ENCODE measurements at places on chromosomes 12 and 14.

GRCh38 chr12:67760586-67761275 is 112.2 kb downstream of the DYRK2 start:
- DNase-seq, result no peak

GRCh38 chr12:32917094-32917611 is 20.6 kb upstream of the PKP2 start:
- DNase-seq, result no peak

DNA sequence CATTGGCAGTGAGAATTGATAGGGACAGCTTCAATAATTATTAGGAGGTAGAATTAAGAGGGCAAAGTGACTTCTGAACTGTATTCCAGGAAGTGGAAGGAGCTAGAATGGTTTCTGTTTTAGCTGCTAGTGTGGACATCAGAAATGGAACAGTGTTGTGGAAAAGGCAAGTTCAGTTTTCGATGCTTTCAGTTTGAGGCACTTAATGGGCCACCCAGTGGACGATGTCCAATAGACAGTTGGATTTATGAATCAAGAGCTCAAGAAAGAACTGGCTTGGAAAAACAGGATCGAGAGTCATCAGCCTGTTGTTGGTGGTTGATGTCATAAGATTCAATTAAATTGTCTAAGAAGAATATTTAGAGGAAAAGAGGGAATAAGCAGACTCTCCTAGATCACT is 136.3 kb downstream of the DYRK2 start:
- DNase-seq, result no peak

DNA sequence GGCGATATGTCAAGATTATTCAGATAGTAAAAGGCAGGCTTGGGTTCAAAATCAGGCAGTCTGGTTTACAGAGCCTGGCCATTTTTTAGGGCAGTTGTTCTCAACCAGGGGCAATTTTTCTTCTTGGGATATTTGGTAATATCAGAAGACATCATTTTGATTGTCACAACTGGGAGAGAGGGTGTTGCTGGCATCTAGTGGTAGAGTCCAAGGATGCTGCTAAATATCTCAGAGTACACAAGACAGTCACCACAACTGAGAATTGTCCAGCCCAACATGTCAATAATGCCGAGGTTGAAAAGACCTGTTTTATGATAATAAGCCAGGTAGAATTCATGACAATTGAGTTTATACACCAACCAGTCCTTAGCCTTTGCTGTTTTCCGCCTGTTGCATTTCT is 733.9 kb downstream of the NRXN3 start:
- DNase-seq, result no peak

DNA sequence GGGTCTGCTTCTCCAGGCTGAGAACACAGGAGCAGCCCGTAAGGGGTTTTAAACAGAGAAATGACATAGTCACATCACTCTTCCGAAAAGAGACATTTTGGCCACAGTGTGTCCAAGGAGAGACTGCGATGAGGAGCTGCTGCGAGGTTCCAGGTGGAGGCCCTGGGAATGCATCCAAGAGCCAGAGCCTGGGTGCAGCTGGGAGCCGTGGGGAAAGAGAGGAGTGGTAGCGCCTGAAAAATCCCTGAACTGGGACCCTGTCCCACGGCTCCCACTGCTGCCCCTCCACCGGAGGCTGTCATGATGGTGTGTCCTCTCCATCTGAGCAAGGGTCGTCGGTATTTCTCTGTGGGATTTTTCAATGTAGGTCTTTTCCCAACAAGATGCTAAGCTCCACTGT is 146.9 kb downstream of the BCL11B start:
- DNase-seq, result no peak

DNA sequence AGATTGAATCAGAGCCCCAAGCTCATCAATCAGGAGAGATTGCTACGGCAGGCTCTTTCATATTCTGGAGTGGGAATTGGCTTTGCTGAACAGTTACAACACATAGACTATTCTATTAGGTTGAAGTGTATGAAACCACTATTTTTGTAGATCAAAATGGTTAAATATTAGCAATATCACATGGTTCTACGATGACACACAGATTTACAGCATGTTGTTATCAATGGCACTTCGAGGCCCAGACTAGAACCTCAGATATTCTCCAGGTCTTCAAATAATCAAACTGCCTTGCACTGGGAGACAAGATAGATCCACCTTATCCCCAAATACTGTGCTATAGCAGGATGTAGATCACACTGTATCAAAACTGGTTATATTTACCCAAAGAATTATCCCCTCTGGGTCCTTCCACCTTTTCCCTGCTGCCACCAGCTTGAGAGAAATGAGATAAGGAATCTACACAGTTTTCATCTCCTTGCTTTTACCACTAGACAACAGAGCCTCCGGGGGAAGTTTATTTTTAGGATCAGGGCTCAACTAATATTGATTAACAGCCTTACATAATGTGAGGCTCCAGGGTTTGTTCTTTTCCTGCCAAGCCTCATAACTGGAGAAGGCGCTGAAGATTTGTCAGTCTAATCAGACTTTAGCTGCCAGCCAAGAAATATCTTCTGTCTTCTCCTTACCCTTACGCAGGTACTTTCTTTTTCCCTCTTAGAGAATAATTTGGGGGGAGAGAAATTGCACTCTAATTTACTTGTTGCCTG is 507.1 kb downstream of the DIO2 start:
- no peak for DNase-seq

DNA sequence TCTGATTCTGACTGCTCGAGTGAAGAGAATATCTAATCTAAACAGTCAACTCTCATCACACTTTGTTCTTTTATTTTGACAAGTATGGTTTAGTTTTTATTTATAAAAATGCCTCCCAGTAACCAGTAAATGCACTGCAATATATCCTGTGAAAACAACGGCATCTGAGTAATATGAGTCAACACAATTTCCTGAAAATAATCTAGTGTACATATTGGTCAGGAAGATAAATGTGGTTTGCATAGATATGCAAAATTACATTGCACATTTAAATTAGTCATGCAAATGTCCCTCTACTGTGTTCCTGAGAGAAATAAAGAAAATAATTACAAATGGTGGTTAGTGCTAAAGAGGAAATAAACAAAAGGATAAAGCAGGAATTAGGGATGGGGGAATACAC is 1190.7 kb upstream of the SEL1L start:
- DNase-seq, result no peak
